M059J (cell line): ENCODE measurements at places on chromosomes 2 and 18. TPM values are rescaled to one million over a fixed set of nuclear protein-coding genes. Genes with fewer than 3 reads are reported as not detected.

ACSL3 gene
- total RNA-seq, result 83.1 and 90.6 TPM in 2 replicates

DNA sequence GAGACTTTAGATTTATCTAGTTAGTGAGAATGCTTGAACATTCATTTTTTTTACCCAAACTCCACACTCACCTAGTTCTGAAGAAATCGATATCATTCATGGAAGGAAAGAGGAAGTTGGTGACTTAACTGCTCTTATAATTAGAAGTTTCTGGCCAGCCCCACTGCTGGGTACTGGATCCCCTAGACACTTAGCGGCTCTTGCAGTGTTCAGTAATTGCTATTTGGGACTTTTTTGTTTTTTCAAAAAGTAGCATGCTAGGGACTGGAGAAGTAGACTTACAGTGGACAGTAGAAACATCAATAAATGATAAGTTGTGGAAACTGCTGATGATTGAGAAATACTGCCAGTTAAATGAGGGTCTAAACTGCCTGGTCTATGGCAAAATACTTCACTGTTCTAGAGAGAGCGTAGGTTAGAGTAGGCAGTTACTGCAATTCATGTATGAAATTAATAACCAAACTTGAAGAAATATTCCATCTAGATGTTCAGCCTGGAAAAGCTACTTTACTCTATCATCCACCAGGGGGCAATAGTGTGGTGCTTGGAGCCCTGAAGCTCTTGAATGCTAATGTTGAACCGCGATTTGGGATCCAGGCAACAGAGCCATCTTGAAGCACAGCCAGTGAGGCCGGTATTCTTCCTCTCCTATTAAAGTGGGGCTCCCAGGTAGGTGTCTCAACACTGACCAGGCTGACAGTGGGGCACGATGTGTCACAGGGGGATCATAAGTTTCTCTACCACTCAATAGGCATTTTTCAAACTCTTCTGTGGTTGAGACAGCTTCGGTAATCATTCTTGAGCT is 146.1 kb upstream of the SESTD1 start:
- DNase-seq, result peak; percentile 60

DNA sequence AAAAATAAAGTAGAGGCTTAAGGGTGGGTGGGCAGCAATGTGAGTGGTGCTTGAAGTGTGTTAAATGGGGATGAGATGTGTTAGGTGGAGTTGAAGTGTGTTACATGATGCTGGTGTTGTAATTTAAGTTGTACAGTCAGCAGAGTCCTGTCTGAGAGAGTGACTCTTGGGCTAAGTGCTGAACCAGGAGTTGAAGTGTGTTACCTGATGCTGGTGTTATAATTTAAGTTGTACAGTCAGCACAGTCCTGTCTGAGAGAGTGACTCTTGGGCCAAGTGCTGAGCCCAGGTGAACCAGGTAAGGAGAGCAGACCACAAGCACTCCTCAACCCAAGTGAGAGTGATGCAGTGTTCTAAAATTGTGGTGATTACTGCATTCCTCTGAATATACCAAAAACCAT is 40.6 kb downstream of the LCLAT1 start:
- no peak for DNase-seq

CHRND gene
- not detected in 2 replicates for total RNA-seq

PRPF40A gene
- 103 and 105 TPM in 2 replicates for total RNA-seq

GRCh38 chr18:48197819-48198218 is 211.4 kb downstream of the ZBTB7C start:
- DNase-seq, result no peak

DNA sequence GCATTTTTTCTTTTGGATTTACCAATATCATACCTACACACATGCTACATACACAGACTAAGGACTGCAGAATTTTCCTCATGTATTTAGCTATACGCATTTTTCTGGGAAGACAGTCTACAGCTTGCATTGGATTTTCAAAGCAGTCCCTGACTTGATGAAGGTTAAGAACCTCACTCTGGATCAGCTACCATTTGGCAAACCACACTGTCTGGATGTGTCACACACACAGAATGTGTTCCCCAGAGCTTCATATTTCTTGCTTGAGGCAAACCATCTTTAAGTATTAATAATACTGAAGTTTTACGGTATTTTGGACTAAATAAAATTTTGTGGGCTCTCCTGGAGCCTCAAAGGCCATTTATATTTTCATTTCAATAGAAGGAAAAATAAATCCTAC is 102.3 kb downstream of the TCF4 start:
- peak; percentile 68 for DNase-seq

MOGAT1 gene
- not detected in 2 replicates for total RNA-seq

CENPA gene
- 22.0 and 33.3 TPM in 2 replicates for total RNA-seq

GRCh38 chr18:21309248-21309647 is 67.2 kb downstream of the GREB1L start:
- DNase-seq, result no peak

RAB6C gene
- 0.02 TPM in 1 of 2 replicates, not detected in the other for total RNA-seq

EVX2 gene
- not detected in 2 replicates for total RNA-seq

GRCh38 chr2:99841749-99842148 is 300.6 kb downstream of the AFF3 start:
- peak; percentile 57 for DNase-seq

DNA sequence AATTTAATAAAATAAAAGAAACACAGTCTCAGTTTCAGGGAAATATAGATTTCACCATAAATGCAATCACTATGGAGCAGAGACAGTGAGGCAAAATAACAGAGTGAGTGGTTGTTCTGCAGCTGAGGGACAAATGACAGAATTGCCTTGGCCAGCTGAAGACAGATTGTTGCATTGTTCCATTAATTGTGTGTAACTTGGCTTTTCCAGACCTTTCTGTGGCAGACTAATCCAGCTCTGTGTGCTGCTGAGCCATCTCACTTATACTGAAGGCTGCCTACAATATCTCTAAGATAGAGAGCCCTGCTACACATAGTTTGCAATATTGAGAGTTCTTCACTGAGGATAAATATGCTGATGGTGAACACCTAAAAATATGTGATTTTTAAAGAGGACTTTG is 11.5 kb downstream of the LRRTM1 start:
- no peak for DNase-seq

GRCh38 chr2:80302001-80302313 is 2.6 kb downstream of the LRRTM1 start:
- no peak for DNase-seq

DNA sequence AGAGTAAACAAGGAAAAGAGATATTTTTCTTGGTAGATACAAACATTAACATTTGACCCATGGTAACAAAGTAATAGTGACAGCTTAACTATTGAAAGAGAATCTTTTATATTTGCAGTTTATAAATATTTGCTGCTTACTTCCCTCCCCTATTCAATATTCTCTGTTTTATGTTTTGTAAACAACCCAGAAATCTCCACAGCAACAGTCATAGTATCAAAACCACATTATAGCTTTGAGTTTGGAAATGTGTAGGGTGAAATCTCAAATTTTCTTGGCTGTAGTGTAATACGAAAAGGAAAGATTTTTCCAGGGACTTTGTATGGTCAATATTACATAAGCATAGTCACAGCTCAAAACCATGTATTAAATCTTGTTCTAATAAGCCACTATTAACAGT is 511.2 kb downstream of the METTL4 start:
- DNase-seq, result no peak

GRCh38 chr18:62881509-62882016 is 166.2 kb downstream of the PHLPP1 start:
- DNase-seq, result peak; percentile 97

GALNT13 gene
- total RNA-seq, result 0.05 TPM in 1 of 2 replicates, not detected in the other

DNA sequence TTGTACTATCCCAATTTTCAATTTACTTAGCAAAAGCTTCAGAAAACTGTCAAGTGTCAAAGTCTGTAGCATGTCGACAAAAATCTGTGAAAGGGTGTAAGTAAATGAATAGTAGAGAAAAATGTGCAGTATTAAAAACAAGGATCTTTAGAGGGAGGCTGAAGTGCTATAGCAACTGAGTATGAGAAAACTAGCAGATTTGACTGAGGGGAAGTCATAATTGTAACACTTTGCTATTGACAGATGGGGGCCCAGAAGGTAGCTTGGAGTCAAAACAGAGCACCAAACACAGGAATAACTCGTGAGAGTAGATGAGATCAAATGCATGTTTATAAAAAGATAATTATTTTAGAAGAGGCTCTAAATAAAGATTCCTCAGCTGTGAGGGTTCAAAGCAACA is 657.7 kb downstream of the TMEM182 start:
- no peak for DNase-seq
